ENCODE measurements at places on chromosomes 1 and 21. TPM values are rescaled to one million over a fixed set of nuclear protein-coding genes. Genes with fewer than 3 reads are reported as not detected.

FCMR gene
- total RNA-seq = 0.65 TPM

CXADR gene
- total RNA-seq = under 0.01 TPM

CFHR1 gene
- total RNA-seq = 1.5 TPM

ANGPTL3 gene
- 0.11 TPM for total RNA-seq

KCNA2 gene
- total RNA-seq = under 0.01 TPM

PRAMEF18 gene
- total RNA-seq = not detected

CLCA1 gene
- not detected for total RNA-seq

SYT11 gene
- 45.9 TPM for total RNA-seq

KCNH1 gene
- 46.4 TPM for total RNA-seq
